ENCODE measurements at places on chromosomes 1 and 21.

GRCh38 chr1:209412566-209412965 lies 170.9 kb upstream of the CAMK1G start:
- DNase-seq = no peak

- peak; percentile 65 for DNase-seq
These were observed 37.0 kb downstream of the MIA3 start for GRCh38 chr1:222654849-222655248.

GRCh38 chr1:207454046-207454964 lies at the start of gene CR2:
Gene CR2, plus strand, starts transcription at chr1:207454328. Its CDS starts 91 bp downstream, at chr1:207454419.
- no peak for DNase-seq

- no peak for DNase-seq
These were observed 40.9 kb downstream of the VPS26C start for GRCh38 chr21:37226041-37226920.

- DNase-seq = no peak
These were observed 172.2 kb downstream of the TM2D1 start for GRCh38 chr1:61552630-61553305.

DNA sequence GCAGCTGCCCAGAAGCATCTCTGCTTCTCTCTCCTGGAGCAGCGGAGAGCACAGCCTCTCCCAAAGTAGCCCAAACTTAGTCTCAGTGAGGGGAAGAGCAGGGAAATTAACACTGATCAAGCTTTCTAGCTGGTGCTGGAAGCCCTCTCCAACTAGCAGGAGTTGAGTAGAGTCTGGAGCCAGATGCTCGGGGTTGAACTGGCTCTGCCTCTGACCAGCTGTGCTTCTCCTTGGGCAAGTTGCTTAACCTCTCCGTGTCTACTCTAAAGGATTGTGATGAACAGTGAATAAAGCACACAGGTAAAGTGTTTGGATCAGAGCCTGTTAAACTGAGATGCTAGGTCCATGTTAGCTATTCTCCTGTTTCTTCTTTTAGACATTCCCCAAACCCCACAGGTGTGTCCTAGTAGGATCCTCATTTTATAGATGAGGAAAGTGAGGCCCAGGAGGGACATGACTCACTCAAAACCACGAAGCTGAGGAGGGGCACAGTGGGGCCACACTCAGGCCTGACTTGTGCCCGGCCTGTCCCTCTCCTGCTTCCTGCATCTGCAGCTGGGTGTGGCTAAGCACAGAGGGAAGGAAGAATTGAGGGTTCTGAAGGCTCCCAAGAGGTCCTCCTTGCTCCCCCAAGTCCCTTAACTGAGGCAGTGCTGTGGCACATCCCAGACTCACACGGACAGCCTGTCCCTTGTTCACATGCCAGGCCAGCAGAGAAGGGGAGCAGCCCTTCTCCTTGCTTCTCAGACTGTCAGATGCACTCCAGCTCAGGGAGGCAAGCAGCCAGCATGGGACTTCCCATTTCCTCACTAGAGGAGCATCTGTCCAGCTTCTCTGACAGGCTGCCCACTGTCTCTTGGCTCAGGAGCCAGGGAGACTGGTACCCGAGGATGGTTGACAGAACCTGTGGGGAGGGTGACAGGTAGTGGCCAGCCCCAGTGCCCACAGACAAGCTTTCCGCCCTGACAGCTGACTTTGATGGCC lies 152.0 kb upstream of the IGSF21 start:
- no peak for DNase-seq

DNA sequence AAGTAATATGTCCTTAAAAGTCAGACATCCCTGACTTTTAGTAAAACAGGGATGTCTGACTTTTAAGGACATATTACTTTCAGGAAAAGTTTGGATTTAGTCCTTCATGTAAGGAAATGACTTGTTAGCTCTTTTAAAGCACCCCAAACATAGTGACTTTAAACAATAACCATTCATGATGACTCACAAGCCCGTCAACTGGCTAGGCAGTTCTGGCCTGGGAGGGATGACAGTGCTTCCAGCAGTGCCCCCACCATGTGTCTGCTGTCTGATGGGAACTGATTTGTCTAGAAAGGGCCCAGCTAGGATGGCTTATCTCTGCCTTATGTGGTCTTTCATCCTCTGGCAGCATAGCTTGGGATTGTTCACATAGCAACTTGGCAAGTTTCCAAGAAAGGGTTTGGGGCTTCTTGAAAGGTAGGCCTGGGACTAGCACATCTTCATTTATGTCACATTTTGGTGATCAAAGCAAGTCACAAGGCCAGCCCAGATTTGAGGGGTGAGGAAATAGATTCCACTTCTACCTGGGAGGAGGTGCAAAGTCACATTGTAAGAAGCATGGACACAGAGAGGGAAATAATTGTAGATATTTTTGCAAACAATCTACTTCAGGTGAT lies 143.5 kb downstream of the C1orf94 start:
- DNase-seq = no peak

DNA sequence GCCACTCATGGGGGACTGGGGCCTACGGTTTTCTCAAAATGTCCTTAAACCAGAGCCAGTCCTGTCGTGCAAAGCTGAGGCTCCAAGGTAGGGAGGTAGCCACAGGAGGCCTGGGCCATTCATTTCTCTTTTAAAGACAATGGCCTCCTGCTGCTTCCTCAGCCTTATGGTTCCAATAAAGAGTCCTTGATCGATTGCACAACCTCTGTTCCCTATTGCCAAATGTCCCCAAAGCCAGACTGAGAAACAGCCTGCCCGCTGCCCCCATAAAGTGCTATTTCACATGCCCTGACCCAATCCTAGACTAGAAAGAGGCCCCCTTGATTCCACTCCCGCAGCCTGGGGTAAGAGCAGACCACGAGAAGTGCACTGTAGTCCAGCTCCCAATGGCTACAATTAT lies 166.7 kb downstream of the CLIC6 start:
- DNase-seq = no peak

- no peak for DNase-seq
These were observed 74.2 kb upstream of the QSOX1 start for GRCh38 chr1:180080439-180080838.

DNA sequence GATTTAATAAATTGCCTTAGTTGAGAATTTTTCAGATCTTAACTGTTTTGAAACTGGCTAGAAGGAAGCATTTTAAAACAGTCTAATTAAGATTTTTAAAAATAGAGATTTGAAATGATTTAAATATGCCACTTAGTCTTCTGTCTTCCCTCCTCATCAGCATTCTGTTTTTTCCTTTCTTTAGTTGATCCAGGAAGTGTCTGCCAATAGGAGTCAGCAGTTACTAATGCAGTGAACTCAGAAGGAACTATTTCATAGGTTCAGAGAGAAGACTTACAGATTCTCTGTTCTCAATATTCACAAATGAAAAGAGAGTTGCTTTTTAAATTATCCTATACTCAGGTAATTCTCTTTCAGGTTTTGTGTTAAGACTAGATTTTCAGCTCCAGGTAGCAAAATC lies 84.5 kb downstream of the RPS6KC1 start:
- DNase-seq = no peak

DNA sequence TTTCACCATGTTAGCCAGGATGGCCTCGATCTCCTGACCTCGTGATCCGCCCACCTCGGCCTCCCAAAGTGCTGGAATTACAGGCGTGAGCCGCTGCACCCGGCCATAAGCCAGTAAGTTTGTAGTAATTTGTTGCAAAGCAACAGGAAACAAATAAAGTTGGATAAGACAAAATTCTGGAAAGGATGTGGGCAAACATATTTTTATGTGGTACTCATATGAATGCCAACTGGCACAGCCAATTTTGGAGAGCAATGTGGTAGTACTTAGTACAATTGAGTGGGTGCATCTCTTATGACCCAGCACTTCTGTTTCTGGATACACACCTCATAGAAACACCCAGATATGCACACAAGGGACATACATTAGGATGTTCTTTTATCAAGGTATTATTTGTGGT lies 8.4 kb upstream of the IL12RB2 start:
- no peak for DNase-seq

DNA sequence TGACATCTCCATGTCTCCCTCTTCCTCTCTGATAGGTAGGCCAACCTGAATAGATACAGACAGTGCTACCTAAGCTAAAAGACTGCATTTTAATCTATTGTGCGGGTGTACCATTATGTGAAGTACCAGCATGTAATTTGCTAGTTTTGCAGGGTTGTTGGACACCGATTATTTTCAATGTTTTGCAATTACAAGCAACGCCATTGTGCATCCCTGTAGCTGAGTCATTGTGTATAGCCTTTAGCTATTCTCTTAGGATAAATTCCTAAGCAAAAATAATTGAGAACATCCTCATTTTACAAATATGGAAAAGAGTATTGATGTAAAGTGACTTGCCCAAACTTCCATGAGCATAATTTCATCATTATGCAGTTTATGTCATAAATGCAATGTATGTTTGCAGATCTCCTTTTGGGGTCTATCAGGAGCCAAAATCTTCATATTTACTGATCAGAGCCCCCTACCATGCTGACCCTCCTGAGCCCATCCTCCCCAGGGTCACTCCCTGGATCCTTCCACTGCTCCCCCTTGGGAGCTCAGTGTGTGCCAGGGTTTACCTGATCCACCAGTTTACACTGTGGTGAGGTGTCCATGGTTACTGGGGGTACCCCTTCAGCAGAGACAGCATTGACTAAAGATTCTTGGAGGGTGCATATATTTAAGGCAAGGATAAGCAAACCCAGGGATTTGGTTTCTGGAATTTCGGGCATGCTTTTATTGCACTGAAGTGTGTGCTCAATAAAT lies 80.6 kb downstream of the CCDC185 start:
- no peak for DNase-seq

DNA sequence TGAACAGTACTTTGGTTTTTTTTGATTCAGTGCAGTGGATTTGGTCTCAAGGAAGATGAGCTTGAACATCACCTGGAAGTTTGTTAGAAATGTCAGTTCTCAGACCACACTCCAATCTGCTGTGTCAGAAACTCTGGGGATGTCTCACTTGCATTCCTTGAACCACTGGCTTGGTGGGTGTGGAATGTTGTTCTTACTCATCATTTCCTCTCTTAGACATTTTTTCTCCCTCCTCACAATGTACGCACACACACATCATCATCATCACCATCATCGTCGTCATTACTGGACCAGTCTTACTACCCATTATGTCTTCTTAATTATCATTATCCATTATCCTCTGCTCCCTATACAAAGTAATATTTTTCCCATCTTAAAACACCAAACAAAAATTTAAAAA lies 91.9 kb upstream of the KCNK2 start:
- DNase-seq = no peak

GRCh38 chr1:216549796-216550195 lies 126.5 kb upstream of the USH2A start:
- no peak for DNase-seq

DNA sequence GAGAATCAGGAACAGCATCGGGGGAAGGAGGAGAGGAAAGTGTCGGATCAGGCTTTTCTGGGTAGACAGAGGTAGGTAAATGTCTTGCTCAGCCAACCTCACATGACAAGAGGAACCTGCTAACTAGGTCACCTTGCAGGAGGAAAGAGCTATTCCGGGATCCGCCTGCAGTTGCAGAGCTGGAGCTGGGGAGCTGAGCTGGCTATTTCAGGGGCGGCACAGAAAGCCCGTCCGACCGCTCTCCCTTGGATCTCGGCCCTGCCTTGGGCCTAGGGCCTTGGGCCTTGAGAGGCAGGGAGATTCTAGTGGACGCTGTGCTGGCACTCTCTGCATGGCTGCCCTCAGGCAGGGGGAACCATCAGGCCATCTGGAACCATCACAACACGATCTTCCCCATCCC lies 56.5 kb upstream of the CTPS1 start:
- no peak for DNase-seq

DNA sequence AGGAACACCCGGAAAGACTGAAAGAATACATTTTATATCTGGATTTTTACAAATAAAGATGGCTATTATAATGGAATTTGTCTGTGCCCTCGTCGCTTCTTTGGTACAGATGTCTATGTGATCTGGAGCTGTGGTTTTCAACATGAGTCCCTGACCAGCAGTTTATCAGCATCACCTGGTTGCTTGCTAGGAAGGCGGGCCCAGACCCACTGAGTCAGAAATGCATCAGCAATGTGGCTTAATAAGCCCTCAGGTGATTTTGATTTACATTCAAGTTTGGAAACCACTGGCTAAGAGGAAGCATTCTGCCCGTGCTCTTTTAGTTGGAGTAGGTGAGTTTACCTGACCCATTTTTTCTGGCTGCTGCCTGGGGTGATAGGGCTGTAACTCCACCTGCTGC lies 31.7 kb downstream of the ATP1A1 start:
- DNase-seq = no peak

DNA sequence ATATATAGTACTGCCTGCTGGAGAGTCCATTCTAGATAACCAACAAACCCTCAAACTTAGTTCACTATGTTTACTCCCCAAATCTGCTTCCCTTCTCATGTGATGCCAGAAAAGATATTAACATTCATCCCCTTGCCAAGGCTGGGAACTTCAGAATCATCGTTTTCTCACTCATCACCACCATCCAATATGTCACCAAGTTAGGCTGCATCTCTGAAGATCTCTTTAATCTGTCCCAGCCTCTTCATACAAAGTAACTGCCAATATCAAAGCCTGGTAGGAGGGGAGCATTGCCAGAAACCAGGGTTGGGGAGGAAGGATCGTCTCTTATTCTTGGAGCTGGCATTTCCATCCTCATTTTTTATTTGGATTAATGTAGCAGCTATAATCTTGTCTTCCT lies 71.6 kb downstream of the XCL2 start:
- DNase-seq = no peak

GRCh38 chr21:42495765-42496119 lies 282 bp downstream of the RSPH1 start:
- no peak for DNase-seq

DNA sequence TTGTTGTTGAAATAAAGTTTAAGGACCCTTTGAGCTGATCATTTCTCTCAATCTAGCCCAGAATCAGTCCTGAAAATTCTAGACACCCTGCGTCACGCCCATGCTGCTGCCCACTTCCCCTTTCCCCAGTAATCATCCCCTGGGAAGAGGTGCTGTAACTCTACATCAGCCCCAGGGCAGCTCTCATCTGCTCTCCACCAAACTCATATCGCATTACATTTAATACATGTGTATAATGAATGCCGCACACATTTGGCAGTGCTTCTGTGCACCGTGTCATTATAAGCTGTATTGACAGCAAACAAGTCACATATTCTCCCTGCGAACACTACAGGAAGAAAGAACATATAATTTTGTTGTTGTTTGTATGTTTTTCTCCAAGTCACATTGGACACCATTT lies 539.7 kb upstream of the DAB1 start:
- no peak for DNase-seq

GRCh38 chr1:22500471-22500870 lies 48.8 kb downstream of the ZBTB40 start:
- no peak for DNase-seq
